Hippocampal formation (tissue), 2 donors: ENCODE measurements at places on chromosomes 1 and 21.

- no peak for DNase-seq
Observed at GRCh38 chr1:11052839-11053757, 6.1 kb upstream of the MASP2 start.

DNA sequence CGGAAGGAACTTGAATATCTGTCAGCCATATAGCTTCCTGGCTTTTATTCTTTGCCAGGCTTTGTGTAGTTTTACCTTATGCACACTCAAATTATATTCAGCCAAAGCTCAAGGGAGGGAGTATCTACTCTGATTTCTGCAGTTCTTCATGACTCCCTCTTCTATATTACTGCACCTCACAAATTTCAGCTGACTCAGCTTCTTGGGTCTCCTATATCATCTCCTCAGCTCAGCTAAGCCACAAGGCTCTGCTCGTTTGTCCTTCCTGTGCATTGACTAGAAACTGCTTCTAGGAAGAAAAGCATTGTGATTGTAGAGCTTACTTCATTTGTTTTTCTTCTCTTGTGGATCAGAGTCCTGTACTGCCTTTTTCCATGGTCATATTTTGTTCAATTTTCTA lies 37.4 kb downstream of the BTBD8 start:
- no peak for DNase-seq

- DNase-seq: no peak
Observed at GRCh38 chr1:41508290-41508689, 23.8 kb upstream of the EDN2 start.

DNA sequence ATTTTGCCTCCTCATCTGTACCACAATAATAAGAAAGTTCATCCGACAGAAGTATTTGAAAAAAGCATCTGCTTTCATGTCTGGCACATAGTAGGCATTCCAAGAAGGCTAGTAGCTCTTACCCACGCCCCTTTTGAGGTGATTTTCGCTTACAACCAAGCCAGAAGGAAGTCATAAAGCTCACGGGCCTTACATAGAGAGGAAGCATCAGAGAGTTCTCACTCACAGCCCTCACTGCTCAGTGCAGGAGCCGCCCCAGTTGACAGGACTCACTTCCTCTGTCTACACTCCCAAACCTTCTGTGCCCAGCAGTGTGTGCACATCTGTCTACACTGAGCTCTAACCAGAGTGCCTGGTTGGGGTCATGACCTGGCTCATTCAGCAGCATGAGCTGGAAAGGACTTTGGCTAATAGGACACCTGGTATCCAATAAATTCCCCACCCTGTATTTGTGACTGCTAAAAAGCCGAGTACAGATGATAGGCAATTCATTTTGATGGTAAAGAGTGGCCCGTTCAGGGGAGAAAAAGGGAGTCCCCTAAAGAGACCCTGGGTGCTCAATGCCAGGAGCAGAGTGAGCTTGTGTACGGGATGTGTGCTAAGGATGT lies 36.8 kb upstream of the DUSP10 start:
- no peak for DNase-seq

DNA sequence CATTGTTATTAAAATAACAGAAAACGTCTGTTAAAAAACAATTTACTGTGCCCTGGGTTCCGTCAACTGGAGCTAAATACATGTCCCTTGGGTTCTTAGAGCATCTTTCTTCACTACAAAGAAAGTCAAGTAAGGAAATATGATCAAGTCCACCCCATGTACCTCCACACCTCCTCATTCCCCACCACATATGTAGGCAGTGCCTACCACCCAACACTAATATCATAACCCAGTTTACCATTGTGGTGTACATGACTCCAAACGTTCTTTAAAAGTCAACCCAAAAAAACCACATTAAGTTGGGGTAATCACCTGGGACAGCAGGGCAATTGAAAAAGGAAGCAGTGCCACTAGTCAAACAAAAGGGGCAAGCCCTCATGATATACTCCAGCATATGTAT lies 7.8 kb upstream of the LRRC52 start:
- no peak for DNase-seq

GRCh38 chr1:109754738-109755137 lies 9.0 kb downstream of the EPS8L3 start:
- DNase-seq: no peak

GRCh38 chr1:67939942-67940341 lies 106.7 kb upstream of the GNG12 start:
- no peak for DNase-seq

- no peak for DNase-seq
Observed at GRCh38 chr21:44765231-44766013, 36.2 kb downstream of the UBE2G2 start.

- DNase-seq: no peak
Observed at GRCh38 chr1:15207829-15208429, 39.1 kb upstream of the FHAD1 start.

- DNase-seq: no peak
Observed at GRCh38 chr1:183106166-183106565, 79.9 kb upstream of the LAMC2 start.

GRCh38 chr1:172959571-172959970 lies 91.2 kb downstream of the TNFSF18 start:
- no peak for DNase-seq

- DNase-seq: no peak
Observed at GRCh38 chr1:29394521-29395225, 158.4 kb downstream of the PTPRU start.

GRCh38 chr1:30285501-30285932 lies 437.9 kb downstream of the MATN1 start:
- DNase-seq: no peak

GRCh38 chr21:45534636-45535331 lies 7.5 kb downstream of the SLC19A1 start:
- DNase-seq: peak; percentile 28

GRCh38 chr1:220457957-220458609 lies 69.9 kb upstream of the MARK1 start:
- no peak for DNase-seq

DNA sequence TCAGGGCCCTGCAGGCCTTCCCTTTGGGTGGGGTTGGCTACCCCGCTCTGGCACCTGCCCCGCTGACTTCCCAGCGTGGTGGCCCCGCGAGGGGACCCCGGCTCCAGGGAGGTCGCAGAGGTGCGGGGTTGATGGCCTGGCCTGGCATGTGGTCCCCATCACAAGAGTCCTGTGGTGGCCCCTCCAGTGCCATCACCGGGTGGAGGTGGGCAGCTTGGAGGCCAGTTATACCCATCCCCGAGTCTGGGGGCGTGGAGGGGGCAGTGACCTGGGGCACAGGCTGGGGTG lies 26.8 kb downstream of the PRMT2 start:
- no peak for DNase-seq

GRCh38 chr1:182794676-182795201 lies 5.2 kb downstream of the NPL start:
- DNase-seq: no peak

DNA sequence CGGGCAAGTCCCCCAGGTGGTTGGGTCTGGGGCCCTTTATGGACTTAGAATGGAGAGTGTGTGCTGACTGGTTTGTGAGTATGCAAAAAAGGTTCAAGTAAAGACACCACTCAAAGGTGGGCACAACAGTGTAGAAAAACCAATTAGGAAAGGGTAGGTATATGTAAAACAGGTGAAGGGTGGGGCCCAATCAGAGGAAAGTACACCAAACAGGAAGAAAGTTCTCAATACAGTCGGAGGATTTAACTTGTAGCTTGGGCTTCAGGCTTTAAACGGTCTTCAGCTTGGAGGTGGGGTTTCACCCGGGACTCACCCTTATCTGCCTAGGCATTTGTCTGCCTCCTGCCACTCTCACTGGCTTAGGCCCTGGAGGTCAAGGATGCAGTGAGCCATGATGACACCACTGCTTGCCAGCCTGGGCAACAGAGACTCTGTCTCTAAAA lies 6.8 kb upstream of the PUM1 start:
- no peak for DNase-seq

DNA sequence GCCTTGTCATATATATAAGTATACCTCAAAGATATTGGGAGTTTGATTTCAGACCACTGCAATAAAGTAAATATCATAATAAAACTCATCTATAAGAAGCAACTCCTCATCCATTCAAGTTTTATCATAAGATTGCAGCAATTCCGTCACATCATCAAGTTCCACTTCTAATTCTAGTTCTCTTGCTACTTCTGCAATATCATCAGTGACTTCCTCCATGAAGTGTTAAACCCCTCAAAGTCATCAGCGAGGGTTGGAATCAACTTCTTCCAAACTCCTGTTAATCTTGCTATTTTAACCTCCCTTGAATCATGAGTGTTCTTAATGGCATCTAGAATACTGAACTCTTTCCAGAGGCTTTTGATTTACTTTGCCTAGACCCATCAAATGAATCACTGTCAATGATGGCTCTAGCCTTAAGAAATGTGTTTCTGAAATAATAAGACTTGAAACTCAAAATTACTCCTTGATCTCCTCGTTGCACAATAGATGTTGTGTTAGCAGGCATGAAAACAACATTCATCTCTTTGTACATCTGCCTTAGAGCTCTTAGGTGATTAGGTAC lies 88.3 kb downstream of the RPE65 start:
- DNase-seq: no peak

GRCh38 chr1:12634156-12634555 lies 9.7 kb upstream of the AADACL4 start:
- no peak for DNase-seq

DNA sequence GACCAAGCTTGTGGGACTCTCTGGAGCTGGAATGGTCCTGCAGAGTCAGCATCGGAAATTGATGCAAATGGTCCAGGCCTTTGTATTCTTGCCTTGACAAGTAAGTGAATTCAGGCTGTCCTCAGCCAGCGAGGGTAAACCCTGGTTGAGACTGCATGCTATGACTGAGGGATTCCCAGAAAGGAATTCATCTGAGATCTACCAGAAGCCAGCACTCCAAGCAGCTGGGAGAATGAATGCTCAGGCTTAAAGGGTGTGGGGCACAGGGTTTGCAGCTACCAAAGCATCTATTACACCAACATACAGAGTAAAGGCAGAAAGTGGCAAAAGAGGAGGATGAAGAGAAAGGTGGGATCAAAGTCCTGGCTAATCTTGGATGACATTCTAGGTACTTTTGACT lies 257.0 kb upstream of the LYPLAL1 start:
- no peak for DNase-seq

GRCh38 chr1:43214501-43215444 lies 42.6 kb downstream of the CFAP57 start:
- DNase-seq: no peak

DNA sequence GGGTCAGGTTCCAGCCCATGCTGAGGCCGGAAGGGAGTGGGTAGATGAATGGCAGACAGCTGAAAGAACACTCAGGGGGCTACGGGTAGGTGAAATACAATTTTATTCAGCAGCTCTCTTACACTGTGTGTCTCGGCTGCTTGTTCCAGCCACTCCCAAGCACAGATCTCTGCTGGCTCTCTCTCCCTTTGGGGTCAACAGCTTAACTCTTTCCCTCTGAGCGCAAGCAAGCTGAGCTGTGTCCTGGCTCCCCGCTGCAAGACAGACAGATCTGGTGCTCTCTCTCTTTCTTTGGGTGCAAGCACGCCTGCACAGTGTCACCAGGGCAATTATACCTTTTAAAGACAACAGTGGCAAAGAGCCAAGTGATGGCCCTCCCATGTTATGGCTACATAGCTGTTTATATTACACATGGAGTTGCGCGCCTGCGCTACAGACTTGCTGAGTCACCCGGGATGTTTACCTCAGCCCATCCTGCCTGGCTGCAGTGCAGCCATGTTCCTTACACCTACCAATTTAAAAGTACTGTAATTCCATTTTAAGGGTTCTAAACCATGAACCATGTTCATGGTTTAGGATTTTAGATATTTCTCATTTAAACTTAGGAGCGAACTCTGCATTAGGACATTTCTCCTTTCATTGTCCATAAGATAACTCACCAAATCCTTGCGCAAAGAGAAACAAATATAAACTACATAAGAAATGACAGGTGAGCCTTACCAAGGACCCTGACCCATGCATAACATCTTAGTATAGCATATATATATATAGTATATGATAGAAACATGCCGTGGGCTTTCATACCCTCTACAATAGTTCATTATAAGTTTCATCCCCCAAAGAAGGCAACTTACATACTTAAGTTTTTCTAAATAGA lies 396.5 kb downstream of the SMYD3 start:
- no peak for DNase-seq

DNA sequence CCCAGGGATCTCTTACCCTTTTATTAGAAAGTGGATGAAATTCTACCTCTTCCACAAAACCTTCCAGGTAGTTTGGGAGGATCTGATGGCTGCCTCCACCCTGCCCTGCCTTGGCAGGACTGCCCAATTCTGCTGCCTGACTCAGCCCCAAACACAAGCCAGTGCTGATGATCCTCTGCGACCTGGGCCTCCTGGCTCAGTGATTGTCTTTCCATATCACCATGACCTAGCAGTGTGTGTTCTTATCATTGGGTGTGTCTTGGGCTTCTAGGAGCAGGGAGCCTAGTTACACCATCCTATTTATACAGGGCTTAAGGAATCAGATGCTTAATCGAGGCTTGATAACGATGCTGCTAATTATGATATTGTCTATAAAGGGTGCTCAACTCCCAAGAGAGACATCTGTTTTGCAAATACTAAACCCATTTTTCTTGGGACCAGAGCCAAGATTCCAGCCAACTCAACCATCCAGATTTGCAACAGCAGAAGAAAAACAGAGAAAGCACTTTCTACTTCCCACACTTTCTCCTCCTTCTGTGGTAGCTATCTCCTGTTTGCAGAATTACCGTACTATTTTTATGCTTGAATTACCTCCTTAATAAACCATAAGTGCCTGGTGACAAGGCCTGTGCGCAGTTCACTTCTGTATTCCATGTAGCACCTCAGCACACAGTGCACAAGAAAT lies 36.5 kb upstream of the KIF21B start:
- DNase-seq: peak; percentile 17

- DNase-seq: no peak
Observed at GRCh38 chr1:55210990-55211801, 4.0 kb downstream of the USP24 start.

- DNase-seq: no peak
Observed at GRCh38 chr21:20631633-20632032, 366.6 kb upstream of the NCAM2 start.

DNA sequence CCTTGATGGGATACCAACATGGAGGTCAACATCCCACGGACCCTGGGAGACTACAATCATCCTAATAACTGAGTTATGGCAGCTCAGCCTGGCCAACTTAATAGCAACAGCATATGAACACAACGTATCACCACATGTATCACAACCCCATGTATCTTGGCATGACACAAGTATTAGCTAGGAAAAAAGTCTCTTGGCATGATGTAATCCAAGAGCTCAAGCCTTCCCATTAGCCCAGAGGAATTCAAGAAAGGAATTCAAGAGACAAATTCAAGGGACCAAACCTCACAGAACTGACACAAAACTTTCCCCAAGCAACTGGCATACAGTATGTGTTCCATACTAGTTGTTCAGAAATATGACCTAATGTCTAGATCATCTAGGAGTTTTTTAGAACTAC lies 100.9 kb upstream of the HMGB4 start:
- DNase-seq: no peak
